Epithelial cell of prostate (primary cell): ENCODE measurements at places on chromosomes 3 and 15.

DNA sequence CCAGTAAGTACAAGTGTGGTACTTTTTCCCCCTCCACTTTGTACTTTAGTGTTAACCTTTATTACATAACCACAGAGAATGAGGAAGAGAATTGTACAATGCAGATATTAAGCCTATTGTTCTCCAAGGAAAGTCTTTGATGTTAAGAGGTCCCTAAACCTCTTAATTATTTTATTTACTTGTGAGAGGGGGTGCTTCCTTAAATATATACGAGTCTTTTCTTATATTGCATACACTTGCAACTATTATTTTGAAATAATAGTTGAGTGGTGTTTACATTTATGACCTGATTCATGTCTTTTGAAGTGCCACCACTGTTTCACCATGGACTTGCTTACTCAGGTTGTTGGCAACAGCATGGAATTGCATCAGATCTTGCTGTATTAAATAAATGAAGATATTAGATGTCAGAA lies 10.1 kb downstream of the USP3 start:
- DNase-seq = peak; percentile 65

DNA sequence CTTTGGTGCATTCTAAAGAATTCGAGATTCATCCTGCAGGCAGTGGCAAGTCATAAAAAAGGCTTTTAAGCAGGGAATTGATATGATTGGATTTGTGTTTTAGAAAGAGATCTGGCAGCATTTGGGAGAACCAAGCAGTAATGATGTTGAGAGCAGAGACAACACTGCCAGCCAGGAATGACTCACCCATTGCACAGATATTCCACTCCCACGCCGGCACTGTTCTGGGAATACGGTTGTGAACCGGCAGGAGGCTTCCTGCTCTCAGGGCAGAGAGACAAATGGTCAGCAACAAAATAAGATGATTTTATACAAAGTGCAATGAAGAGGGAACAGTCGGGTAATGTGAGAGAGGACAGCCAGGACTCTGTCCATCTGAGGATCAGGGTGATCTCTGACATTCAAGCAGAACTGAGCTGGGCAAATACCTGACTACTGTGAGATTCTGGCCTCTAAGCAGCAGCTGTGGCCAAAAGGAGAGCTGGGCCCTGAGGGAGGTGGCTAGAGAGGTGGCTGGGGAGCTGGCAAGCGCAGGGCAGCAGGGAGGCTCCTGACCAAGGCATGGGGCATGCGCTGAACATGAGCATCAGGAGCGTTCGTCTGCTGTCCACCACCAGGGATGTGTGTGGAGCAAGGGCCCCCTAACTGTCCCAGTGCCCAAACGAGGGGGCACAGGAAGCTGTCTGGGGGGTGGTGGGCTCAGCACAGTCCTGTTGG lies 56.1 kb upstream of the PLXNA1 start:
- DNase-seq = no peak

DNA sequence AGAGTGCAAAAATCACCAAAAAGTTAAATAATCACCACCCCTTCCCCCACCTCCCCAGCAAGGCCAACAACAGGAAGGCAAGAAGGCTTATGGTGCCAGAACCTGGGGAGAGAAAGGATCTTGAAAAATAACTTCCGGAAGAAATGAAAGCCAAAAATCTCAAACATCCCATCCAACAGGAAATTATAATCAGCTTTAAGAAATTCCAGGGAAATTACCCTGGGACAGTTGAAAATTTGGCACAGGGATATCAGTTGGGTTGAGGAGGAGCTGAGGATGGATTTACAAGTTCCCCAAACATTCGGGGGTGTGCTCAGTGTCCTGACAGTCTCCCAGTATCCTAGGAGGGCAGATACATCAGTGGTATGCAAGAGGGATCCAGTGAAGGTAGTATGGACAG lies 82.7 kb downstream of the POLR2M start:
- no peak for DNase-seq

DNA sequence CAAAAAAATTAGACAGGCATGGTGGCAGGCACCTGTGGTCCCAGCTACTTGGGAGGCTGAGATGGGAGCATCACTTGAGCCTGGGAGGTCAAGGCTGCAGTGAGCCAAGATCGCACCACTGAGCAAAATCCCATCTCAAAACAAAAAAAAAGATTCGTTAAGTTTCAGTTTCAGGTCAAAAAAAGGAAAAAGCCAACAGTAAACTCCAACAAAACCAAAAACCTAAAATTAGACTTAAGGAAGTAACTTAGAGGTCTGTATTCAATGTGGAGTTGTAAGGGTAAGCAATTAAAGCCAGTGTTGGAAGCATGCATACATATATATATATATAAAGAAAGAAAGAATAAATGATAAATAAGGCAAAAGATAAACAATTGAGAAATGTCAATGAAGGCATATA lies 11.8 kb downstream of the KPNA1 start:
- DNase-seq = no peak

GRCh38 chr15:47812470-47812999 lies 95.2 kb downstream of the SEMA6D start:
- DNase-seq = peak; percentile 51

GRCh38 chr3:69116897-69117296 lies 5.5 kb downstream of the LMOD3 start:
- DNase-seq = no peak

GRCh38 chr3:124559846-124560574 lies 170.2 kb upstream of the UMPS start:
- DNase-seq = no peak

GRCh38 chr15:88243895-88244787 lies 12.4 kb downstream of the NTRK3 start:
- no peak for DNase-seq

DNA sequence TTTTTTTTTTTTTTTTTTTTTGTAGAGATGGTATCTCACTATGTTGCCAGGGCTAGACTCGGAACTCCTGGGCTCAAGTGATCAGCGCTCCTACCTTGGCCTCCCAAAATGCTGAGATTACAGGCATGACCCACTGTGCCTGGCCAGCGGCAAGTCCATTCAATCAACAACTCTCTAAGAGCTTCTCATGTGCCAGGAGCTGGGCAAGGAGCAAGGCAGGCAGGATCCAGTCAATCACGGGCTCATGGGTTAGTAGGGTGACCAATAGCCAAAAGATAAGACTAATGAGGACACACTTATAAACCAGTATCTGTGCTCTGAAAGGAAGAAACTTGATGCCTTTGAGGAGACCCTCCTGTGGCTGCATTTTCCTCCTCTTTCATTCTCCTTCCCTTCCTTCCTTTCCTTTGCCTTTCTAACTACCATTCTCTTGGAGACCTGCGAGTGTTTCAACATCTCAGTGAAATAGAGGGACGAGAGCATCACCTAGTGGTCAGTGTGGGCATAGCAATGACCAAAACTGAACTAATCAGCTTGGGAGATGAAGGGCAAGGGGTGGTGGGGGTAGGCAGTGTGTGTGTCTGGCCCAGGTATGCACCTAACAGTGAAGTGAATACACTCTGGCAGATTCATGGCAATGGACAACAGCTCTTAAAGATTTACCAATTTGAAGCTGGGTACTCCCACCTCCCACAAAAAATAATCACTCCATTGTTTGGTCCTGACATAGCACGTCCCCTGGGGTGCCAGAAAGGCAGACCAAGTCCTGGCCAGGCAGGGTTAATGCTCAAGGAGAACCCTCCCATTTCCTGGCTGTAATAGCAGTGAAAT lies 6.3 kb downstream of the RPP25 start:
- no peak for DNase-seq

DNA sequence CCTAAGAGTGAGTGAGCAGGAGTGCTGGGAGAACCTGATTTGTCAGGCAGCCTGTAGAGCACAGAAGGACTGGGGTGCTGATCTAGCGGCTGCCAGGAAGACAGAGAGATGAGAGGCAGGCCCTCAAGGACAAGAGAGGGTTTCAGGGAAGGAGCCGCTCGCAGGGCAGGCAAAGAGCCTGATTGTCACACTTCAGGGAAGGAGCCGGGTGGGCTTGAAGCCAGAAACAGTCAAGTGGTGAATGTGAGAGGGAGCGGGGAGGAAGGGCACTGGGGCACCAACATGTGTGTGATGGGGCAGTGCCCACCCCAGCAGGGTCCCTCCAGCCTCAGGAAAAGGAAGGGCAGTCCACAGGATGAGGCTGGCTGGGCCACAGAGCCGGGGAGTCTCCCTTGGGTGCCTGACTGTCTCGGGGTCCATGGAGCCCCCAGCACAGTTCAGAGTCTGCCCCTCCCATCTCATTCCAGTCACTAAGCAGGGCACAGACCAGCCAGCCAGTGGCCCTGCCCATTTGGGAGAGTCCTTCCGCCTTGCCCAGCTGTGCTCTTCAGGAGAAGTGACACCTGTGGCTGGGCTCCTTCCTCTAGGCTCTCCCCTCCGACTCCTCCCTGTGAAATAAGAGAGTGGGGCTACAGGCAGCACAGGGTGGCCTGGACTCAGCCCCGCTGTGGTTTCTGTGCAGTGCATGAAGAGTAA lies 148.6 kb downstream of the RAB11A start:
- no peak for DNase-seq

GRCh38 chr15:66948294-66948693 lies 117.1 kb upstream of the SMAD3 start:
- DNase-seq = no peak

DNA sequence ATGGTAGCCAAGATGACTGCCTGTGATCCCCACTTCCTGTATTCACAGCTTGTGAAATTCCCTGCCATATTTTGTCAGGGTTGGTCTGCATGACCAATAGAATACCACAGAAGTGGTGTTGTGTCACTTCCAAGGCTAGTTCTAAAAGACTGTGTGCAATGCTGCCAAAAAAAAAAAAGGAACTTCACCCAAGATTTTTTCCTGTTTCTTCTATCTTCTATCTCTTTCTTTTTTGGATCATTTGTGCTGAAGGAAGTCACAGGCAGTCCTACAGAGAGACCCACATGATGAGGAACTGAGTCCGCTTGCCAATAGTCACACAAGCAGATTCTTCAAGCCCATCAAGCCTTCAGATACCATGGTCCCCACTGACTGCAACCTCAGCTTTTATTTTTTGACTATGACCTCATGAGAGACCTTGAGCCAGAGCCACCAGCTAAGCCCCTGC lies 18.1 kb upstream of the RAF1 start:
- no peak for DNase-seq

DNA sequence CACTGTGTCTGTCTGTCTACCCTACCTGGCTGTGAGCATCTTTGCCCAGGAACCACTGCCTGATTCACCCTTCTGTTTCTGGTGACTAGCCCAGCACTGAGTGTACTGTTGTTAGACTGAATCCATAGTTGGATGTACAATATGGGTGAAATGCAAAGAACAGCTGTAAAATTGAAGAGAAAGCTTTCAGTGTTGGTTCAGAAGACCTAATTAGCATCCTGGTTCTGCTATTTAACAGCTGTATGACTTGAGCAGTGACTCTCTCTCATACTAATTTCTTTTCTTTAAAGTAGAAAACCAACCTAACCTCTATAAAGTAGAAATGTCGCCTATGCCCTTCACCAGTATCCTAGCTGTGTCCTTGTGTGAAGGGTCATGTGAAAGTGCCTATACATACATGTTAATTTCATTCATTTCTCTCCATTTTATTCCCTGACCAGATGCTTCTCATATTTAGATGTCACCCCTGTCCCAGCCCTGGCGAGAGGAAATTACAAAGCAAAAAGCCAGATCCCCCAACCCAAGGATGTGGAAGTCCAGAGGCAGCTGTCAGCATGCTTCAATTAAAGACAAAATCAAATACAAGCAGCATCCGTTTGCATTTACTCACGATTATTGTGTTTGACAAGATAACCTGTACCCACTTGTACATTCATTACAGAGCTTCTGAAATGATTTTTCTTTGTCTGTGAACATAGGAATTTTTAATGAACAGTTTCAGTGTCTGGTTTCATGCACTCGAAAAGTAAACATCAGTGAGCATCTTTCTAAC lies 305.7 kb upstream of the ICE2 start:
- no peak for DNase-seq
